Transverse colon (tissue), 4 donors: ENCODE measurements at places on chromosomes 3 and 15. TPM values are rescaled to one million over a fixed set of nuclear protein-coding genes. Genes with fewer than 3 reads are reported as not detected.

MYH15 gene
- 0.16 TPM for total RNA-seq

SLC27A2 gene
- 33.2 TPM for total RNA-seq

NR2E3 gene
- 0.55 TPM for total RNA-seq

TEX264 gene
- total RNA-seq = 85.4 TPM

SAMD7 gene
- not detected for total RNA-seq

PP2D1 gene
- total RNA-seq = not detected

RBP2 gene
- total RNA-seq = 3.4 TPM

UBA7 gene
- 92.5 TPM for total RNA-seq

PLXNB1 gene
- 345 TPM for total RNA-seq

LTK gene
- total RNA-seq = 0.40 TPM

DNA sequence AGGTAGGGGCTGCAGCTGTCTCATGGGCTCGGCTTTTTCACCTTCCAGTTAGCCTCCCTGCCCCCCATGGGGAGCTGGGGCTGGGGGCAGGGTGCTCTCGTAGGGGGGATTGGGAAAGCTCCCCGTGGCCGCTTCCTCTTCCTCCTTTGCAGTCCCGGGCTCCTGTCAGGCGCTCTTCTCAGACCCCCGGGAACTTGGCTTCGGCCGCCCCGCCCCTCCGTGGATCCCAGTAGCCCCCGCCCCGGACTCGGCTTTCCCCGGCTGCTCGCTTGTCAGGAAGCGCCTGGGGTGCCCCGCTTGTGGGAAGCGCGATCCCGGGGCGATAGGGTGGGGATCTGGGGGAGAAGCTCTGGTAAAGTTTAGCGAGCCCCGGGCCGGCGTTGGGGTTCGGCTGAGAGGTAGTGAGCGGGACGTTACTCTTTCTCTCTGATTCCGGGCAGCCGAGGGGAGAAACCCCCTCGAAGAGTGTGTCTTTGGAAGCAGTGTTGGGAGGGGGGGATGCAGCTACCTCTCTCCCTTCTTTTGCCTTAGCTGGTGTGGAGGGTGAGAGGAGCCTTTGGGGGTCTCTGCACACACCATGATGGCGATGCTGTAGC is 611 bp downstream of the PIAS1 start:
- peak; percentile 62 for DNase-seq

DNA sequence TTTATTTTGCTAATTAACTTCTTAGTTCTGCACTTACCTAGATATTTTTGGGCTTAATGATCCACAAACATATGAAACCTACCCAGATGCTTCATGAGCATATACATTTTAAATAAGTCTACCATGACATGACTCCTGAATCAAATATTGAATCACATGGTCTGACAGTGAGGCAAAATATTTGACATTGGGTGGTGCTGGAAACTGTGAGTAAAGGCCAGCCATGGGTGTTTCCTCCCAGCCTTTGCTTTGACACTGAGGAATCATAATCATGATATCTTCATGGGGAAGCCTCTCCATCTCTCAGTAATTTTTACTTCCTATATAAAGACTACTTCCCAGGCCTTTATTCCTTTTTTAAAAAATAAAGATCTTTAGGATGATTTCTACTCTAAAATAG is 22.8 kb upstream of the SSR3 start:
- no peak for DNase-seq

DNA sequence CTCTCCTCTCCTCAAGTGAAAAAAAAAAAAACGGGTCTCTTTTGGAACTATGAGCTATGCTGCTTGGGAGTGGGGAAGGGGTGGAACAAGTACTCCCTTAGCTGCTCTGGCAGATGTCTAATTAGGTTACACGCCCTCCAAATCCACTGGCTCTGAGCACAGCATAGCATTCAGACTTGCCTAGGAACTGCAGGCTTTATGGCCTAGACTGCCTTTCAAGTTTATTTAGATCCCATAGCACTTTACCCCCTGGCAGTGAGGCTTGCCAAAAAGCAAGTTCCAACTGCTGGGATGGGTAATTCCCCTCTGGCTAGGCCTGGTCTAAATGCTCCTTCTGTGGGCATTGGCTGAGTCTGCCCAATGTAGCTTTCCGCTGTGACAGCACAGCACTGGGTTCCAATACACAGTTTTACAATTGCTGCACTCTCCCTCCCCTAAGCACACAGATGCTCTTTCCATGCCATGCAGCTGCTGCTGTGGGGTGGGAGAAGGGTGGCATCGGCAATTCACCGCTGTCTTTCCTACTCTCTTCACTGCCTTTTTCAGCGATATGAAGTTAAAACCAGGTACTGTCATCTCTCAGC is 152.8 kb downstream of the KCNAB1 start:
- DNase-seq = peak; percentile 25

DNA sequence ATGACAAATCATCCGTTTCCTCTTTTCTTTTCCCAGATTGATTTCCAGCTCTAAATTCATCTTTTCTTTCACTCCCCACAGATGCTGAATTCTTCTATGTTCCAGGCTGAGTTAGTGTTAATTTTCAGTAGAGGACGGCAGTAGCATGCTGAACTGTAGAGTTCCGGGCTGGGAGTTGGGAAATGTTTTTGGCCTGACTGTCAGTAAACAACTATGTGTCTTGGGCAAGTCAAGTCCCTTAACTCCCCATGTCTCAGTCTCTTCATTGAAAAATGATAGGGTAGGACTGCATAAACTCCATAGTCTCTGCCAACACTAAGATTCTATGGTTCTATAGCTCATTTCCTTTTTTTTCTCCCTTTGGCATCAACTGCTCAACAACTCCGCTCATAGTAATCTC is 333.9 kb downstream of the TIGIT start:
- peak; percentile 14 for DNase-seq

DNA sequence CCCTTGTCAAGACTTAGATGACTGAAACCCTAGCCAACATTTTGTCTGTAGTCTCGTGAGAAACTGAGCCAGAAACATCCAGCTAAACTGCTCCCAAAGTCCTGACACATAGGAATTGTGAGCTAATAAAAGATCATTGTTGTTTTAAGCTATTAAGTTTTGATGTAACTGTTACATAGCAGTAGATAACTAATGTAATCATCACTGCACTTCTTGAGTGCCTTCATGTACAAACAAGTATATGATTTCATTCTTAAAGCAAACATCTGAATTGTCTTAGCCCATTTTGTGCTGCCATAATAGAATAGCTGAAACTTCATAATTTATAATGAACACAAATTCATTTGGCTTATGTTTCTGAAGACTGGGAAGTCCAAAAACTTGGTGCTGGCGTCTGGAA is 87.3 kb downstream of the NSUN3 start:
- no peak for DNase-seq

GRCh38 chr3:153666991-153667740 is 454.0 kb upstream of the ARHGEF26 start:
- no peak for DNase-seq

DNA sequence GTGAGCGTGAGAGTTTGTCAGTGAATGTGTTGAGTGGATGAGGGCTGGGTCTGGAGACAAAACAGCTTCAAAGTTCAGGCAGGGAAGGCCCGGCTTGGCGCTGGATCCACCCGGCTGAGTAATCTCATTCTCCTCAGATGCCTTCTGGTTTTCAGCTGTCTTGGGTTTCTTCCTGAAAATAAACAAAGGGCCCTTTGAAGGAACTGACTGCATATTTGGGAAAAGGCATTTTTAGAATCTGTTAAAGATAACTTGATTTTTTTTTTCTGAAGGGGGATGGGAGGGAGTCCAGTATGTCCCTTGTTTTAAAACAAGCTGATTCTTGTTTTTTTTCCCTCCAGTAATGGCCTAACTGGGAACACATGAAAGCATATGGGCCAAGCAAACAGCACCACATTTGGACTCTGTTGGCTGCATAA is 86.4 kb downstream of the TIGIT start:
- peak; percentile 29 for DNase-seq

DNA sequence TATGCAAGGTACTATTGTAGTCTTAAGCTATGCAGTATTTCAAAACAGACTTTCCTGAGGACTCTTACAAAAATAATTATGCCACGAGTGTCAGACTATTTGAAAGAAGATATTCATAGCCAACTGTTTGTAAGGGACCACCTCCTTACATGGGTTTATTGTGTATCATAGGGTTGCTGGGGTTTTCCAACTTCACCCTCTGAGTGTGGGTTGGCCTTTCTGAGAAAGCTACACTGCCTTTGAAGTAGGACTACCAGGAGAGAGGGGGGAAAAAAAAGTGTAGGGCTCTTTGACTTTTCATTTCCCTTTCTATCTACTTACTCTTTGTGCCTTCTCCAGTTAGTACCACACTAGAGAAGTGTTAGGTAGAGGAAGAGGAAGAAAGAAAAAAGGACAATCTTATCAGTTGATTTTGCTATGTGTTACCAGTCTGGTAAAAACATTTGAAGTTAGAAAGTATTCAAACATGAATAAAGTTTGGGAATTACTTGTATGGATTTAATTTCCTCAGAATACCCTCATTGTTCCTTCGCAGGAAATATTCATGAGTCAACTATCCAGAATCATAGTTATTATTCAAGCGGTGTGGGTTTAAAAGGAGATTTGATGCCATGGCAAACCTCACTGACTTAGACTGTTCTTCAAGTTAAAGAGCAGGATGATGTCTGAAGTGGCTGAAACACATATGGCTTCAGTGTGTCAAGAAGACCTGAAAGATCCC is 329.3 kb upstream of the THBS1 start:
- no peak for DNase-seq

GRCh38 chr3:172216911-172217310 is 177.5 kb downstream of the FNDC3B start:
- no peak for DNase-seq

- no peak for DNase-seq
These were observed 176.5 kb downstream of the THSD4 start for GRCh38 chr15:71291723-71292122.

GRCh38 chr3:159795681-159796175 is 192.9 kb upstream of the IL12A start:
- DNase-seq = no peak

GRCh38 chr3:78726545-78726944 is 1041.3 kb downstream of the ROBO1 start:
- no peak for DNase-seq

DNA sequence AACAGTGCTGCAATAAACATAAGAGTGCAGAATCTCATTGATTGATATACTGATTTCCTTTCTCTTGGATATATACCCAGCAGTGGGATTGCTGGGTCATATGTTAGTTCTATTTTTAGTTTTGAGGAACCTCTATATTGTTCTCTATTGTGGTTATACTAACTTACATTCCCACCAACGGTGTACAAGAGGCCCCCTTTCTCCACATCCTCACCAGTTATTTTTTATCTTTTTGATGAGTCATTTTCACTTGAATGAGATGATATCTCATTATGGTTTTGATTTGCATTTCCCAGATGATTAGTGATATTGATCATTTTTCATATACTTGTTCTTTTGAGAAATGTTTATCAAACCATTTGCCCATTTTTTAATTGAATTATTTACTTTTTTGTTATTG is 12.4 kb upstream of the IREB2 start:
- DNase-seq = no peak

DNA sequence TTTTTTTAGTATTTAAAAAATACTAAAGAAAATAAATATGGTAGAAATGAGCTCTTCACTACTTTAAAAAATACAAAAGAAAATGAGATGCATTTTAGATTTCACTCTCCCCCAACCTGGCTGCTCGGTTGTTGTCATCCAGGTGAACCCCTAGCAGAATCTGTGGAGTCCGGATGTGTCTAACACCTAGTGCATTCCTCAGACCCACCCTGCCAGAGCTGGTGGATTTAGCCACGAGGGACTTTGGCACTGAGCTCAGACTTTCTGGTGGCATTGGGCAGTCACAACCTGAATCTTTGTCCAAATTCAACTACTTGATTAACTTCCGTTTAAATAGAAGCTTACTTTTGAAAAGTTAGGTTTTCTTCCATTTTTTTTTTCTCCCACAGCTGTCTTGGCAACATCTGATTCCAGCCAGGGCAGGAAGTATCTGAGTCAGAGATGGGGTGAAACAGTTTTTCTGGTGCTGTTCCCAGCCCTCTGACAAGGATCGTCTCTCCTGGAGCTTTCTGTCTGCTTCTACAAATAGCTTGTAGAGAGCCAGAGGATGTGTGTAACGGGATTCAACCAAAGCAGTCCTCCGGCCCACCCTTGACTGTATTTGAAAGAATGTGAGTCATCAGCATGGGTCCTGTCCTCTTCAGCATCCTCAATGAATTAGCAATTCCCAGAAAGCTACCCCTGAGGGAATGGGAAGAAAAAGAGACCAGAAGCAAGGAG is 301.8 kb upstream of the MCTP2 start:
- DNase-seq = peak; percentile 14

DNA sequence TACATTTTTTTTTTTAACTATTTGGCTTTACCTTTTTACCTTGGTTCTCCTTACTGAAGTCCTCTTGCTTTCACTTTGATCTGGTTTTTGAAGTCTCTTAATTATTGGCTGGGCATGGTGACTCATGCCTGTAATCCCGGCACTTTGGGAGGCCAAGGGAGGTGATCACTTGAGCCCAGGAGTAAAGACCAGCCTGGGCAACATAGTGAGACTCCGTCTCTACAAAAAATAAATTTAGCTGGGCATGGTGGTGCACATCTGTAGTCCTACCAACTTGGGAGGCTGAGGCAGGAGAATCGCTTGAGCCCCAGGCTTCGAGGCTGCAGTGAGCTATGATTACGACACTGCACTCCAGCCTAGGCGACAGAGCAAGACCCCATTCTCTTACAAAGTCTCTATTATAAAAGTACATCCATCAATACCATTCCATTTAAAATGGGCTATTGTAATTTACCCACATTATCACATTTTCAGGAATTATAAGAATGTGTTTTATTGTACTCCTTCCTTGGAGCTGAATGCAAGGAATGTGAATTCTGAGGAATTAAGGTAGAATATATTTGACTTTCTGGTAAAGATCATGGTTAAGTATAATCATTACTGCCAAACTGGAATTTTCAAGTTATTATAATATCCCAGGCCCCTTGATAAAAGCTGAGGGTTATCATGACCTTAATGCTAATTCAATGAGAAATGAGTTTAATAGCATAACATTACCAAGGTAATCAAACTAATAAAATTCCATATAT is 49.0 kb downstream of the MSL2 start:
- DNase-seq = no peak

GRCh38 chr15:61097043-61097442 is 132.1 kb downstream of the RORA start:
- DNase-seq = no peak

DNA sequence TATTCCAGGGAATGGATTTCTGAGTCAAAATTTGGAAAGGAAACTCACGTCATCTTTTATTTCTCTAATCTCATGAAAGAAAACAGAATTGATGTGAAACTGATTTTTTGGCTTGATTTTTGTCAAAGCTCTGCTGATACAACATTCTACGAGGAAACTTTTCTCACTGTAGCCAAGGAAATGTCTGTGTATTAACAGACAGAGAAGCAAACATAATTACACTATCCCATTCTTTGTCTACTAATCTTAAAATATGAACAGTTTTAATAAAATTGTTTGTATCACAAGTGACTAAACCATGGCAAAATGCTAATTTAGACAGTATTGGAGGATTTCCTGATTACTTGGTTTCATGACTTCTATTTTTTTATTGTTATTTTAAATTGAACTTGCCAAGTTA is 1437.0 kb downstream of the OTOL1 start:
- DNase-seq = no peak
